Aorta (tissue), 5 donors: ENCODE measurements at places on chromosomes 6 and 20. TPM values are rescaled to one million over a fixed set of nuclear protein-coding genes. Genes with fewer than 3 reads are reported as not detected.

DNA sequence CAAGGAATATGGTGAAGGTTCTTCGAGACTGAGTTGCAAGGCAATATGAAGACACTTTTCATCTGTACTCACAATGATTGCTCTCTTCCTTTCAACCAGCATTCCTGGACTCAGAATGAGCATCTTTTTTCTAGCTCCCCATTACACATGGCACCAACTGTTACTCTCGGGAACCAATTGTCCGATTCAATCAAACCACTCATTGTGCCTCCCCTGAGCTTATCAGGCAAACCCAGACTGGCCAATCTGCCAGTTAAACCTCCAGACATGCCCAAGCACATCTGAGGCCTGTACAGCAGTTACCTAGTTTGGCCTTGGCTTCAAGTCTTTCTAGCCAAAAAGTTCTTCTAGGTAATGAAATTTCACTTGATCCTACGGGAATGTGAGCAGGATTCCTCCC lies 164.1 kb downstream of the ID4 start:
- H3K27ac ChIP-seq: no peak overlapping the region
- H3K27me3 ChIP-seq: no peaks in the 10 kb centered on the region
- DNase-seq: no peak
- H3K4me3 ChIP-seq: no peak overlapping the region
- H3K4me1 ChIP-seq: no peaks in the 10 kb centered on the region

DNA sequence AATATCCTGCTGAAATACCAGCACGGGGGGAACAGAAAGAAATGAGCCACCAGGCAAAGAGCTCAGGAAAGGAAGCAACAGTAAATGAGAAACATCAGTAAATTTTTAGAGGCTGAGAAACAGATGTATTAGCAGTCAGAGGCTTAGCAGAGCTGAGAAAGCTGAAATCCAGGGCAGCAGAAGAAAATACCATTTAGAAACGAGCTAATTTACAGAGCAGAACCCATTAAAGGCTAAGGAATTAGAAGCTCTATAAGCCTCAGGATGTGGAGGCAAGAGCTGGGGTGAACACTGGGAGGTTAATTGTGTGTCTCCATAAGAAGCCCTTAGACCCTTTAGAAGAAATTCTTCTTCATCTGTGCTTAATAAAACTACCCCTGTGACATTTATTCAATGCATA lies 178.6 kb upstream of the RGS17 start:
- H3K36me3 ChIP-seq: no peaks in the 10 kb centered on the region
- no peak overlapping the region for H3K27ac ChIP-seq
- no peak overlapping the region for H3K4me3 ChIP-seq
- no peaks in the 10 kb centered on the region for H3K4me1 ChIP-seq
- DNase-seq: no peak
- no peaks in the 10 kb centered on the region for H3K27me3 ChIP-seq

GRCh38 chr20:34337982-34338726 lies 24.9 kb upstream of the ITCH start:
- no peaks in the 10 kb centered on the region for H3K27me3 ChIP-seq
- no peaks in the 10 kb centered on the region for H3K36me3 ChIP-seq
- no peak overlapping the region for H3K27ac ChIP-seq
- H3K4me3 ChIP-seq: no peak overlapping the region
- H3K4me1 ChIP-seq: no peaks in the 10 kb centered on the region
- DNase-seq: no peak

GRCh38 chr20:62856931-62857619 lies 4.5 kb downstream of the TCFL5 start:
- peak; percentile 66 for DNase-seq
- H3K27me3 ChIP-seq: no peaks in the 10 kb centered on the region
- H3K4me3 ChIP-seq: no peak overlapping the region
- no peaks in the 10 kb centered on the region for H3K36me3 ChIP-seq
- no peaks in the 10 kb centered on the region for H3K4me1 ChIP-seq

- no peaks in the 10 kb centered on the region for H3K36me3 ChIP-seq
- H3K4me1 ChIP-seq: no peaks in the 10 kb centered on the region
- H3K4me3 ChIP-seq: no peak overlapping the region
- peak; percentile 86 for DNase-seq
- peak overlapping the region; percentile 93 for H3K27ac ChIP-seq
- no peaks in the 10 kb centered on the region for H3K27me3 ChIP-seq
Measured at GRCh38 chr20:50224531-50225255, 34.1 kb downstream of the CEBPB start.

DNA sequence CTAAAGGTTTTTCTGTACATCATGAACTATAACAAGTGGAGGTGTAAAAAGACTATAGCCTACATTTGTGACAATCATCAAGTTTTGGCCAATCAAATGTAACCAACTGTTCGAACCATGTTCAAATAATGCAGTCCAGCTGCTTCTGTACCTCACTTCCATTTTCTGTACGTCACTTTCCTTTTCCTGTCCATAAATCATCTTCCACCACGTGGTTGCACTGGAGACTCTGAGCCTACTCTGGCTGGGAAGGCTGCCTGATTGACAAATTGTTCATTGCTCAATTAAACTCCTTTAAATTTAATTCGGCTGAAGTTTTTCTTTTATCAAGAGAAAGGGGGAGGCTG lies 270.4 kb upstream of the JARID2 start:
- no peak overlapping the region for H3K4me3 ChIP-seq
- H3K4me1 ChIP-seq: no peaks in the 10 kb centered on the region
- H3K27me3 ChIP-seq: no peaks in the 10 kb centered on the region
- no peaks in the 10 kb centered on the region for H3K36me3 ChIP-seq
- no peak overlapping the region for H3K27ac ChIP-seq

GRCh38 chr6:29797135-29797534 lies 30.5 kb upstream of the HLA-G start:
- no peaks in the 10 kb centered on the region for H3K36me3 ChIP-seq
- no peak for DNase-seq
- H3K27ac ChIP-seq: no peak overlapping the region
- no peaks in the 10 kb centered on the region for H3K4me1 ChIP-seq
- no peaks in the 10 kb centered on the region for H3K27me3 ChIP-seq

DNA sequence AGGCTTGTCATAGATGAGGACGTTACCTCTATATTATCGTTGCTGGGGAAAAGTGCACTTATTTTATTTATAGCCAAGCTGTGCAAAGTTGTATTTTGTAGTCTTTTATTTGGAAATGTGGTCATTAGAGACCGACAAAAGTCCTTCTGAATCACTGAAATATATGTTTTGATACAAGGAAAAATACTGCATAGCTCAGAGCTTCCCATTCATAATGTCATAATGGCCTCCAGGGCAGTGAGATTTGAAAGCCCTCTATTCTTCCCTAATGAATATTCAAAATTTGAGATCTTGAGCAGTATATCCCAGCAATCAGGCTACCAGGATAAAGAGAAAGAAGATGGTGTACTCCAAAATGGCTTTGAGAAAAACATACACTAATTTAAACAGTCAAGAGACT lies 64.6 kb downstream of the CAP2 start:
- no peak overlapping the region for H3K4me3 ChIP-seq
- peaks cover 2% of the 10 kb centered on the region for H3K4me1 ChIP-seq
- no peaks in the 10 kb centered on the region for H3K27me3 ChIP-seq
- DNase-seq: no peak
- H3K36me3 ChIP-seq: no peaks in the 10 kb centered on the region

- no peaks in the 10 kb centered on the region for H3K36me3 ChIP-seq
- H3K4me1 ChIP-seq: no peaks in the 10 kb centered on the region
- no peak overlapping the region for H3K4me3 ChIP-seq
- H3K27ac ChIP-seq: no peak overlapping the region
- no peaks in the 10 kb centered on the region for H3K27me3 ChIP-seq
Measured at GRCh38 chr6:99867026-99867425, 127.0 kb downstream of the MCHR2 start.

DNA sequence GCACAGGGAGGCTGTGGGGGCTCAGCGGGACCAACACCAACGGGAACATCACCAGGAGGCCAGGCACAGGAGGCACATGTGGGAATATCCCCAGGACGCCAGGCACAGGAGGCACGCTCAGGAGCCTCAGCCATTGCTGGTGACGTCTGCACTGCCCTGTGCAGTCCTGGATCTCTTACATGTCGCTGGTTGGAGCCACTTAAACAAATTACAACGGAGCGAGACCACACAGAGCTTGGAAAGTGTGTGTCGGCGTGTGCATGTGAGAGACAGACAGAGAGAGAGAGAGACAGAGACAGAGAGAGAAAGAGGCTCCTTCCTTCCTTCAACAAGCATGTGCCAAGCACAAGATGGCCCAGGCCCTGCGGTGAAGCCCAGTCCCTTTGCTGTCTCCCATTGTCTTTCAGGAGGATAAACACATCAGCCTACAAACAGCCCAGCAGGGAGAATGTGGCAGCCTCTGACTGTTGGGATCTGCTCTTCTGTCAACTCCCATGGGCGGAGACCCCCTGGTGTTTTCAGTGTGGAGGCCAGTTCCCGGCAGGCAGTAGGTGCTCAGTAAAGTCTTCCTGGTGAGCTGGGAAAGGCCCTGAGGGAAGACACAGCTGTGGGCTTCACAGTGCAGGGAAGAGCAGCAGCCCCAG lies 112.7 kb upstream of the THBS2 start:
- no peak overlapping the region for H3K27ac ChIP-seq
- no peaks in the 10 kb centered on the region for H3K27me3 ChIP-seq
- H3K36me3 ChIP-seq: no peaks in the 10 kb centered on the region
- no peaks in the 10 kb centered on the region for H3K4me1 ChIP-seq

GRCh38 chr20:52426856-52427255 lies 235.3 kb upstream of the ZFP64 start:
- H3K4me3 ChIP-seq: no peak overlapping the region
- no peak overlapping the region for H3K27ac ChIP-seq
- no peaks in the 10 kb centered on the region for H3K36me3 ChIP-seq
- no peaks in the 10 kb centered on the region for H3K4me1 ChIP-seq

- no peak overlapping the region for H3K4me3 ChIP-seq
- DNase-seq: no peak
- H3K27me3 ChIP-seq: no peaks in the 10 kb centered on the region
- no peaks in the 10 kb centered on the region for H3K4me1 ChIP-seq
- H3K36me3 ChIP-seq: no peaks in the 10 kb centered on the region
Measured at GRCh38 chr20:44924541-44924940, 14.7 kb downstream of the PABPC1L start.

GRCh38 chr6:144606083-144606482 lies 320.9 kb downstream of the UTRN start:
- no peak for DNase-seq
- no peak overlapping the region for H3K27ac ChIP-seq
- H3K36me3 ChIP-seq: peaks cover 3% of the 10 kb centered on the region
- no peaks in the 10 kb centered on the region for H3K27me3 ChIP-seq
- no peaks in the 10 kb centered on the region for H3K4me1 ChIP-seq
- no peak overlapping the region for H3K4me3 ChIP-seq

Gene CTAGE9
- not detected for total RNA-seq

Gene SLC17A3
- total RNA-seq: not detected
